ENCODE measurements at places on chromosomes 5 and 9. TPM values are rescaled to one million over a fixed set of nuclear protein-coding genes. Genes with fewer than 3 reads are reported as not detected.

The STKLD1 gene
- 0.33 TPM for total RNA-seq

The PHF24 gene
- 0.10 TPM for total RNA-seq

The INSL4 gene
- not detected for total RNA-seq

The IFNA21 gene
- total RNA-seq: not detected

The CARD9 gene
- total RNA-seq: 3.1 TPM

The ARSI gene
- 10.2 TPM for total RNA-seq

The NTRK2 gene
- 1.0 TPM for total RNA-seq

The PCDHGA9 gene
- 5.5 TPM for total RNA-seq

The NIPSNAP3A gene
- 48.7 TPM for total RNA-seq

The DMRTA1 gene
- total RNA-seq: 0.66 TPM

The ZNF883 gene
- 3.3 TPM for total RNA-seq

The ARHGEF28 gene
- total RNA-seq: 6.1 TPM

The NR6A1 gene
- total RNA-seq: 0.39 TPM

The ANKRD20A1 gene
- not detected for total RNA-seq

The MCC gene
- total RNA-seq: 33.4 TPM

The MZB1 gene
- not detected for total RNA-seq

The MEF2C gene
- 19.5 TPM for total RNA-seq

The FLT4 gene
- 0.33 TPM for total RNA-seq

The PCDHGB6 gene
- 4.8 TPM for total RNA-seq

The OR13F1 gene
- not detected for total RNA-seq

The OR13C3 gene
- not detected for total RNA-seq

The TRIM14 gene
- total RNA-seq: 2.6 TPM

The GDF9 gene
- 0.26 TPM for total RNA-seq

The SPINK6 gene
- not detected for total RNA-seq

The GZMA gene
- total RNA-seq: not detected

The IFNK gene
- not detected for total RNA-seq

The GRIN1 gene
- total RNA-seq: 0.10 TPM

The PCDHGA5 gene
- total RNA-seq: 2.3 TPM

The DMGDH gene
- total RNA-seq: 1.9 TPM

The SH3GL2 gene
- 0.07 TPM for total RNA-seq

The OBP2B gene
- total RNA-seq: not detected

The ADGRD2 gene
- not detected for total RNA-seq

The PCDHGC4 gene
- total RNA-seq: 4.2 TPM

The DAP gene
- 79.2 TPM for total RNA-seq

The ITGA2 gene
- 167 TPM for total RNA-seq

The GRAMD2B gene
- total RNA-seq: 22.0 TPM

The ANKRD31 gene
- total RNA-seq: under 0.01 TPM

The PRSS3 gene
- 14.8 TPM for total RNA-seq

The TAF9 gene
- total RNA-seq: 64.8 TPM

The PCDHGC3 gene
- 94.3 TPM for total RNA-seq

The AOPEP gene
- total RNA-seq: 84.2 TPM

The CD74 gene
- total RNA-seq: 1.3 TPM

The PDCD1LG2 gene
- total RNA-seq: 22.8 TPM

The NOL6 gene
- total RNA-seq: 24.0 TPM

The ANKRD33B gene
- total RNA-seq: 2.0 TPM

The DNM1 gene
- 1.9 TPM for total RNA-seq

The ERCC8 gene
- total RNA-seq: 12.6 TPM

The ZFR gene
- total RNA-seq: 81.3 TPM

The CDC25C gene
- total RNA-seq: 0.69 TPM

The OLFM1 gene
- total RNA-seq: 0.76 TPM

The CBY3 gene
- not detected for total RNA-seq

The SH3GLB2 gene
- 69.5 TPM for total RNA-seq

The FOXI1 gene
- total RNA-seq: not detected

The C5orf52 gene
- not detected for total RNA-seq

The GMCL2 gene
- not detected for total RNA-seq

The CDO1 gene
- total RNA-seq: 10.9 TPM

Data from smooth muscle cell of the pulmonary artery (primary cell).